ENCODE measurements at places on chromosomes 7 and 10.

DNA sequence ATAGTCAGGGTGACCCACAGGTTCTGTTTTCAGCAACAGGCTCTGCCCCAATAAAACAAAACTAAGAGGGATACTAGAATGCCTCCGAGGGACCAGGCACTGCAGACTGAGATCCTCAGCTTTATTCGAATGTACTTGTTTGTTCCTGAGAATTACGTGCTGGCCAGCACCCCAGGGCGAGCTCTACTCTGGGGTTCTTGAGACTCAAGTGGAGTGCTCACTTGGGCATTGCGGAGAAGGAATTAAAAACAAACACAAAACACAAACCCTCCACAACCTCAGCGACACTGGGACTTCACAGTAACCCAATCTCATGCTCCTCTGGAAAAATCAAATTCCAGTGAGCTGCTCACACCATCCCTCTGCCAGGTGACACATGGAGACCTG is 250.7 kb downstream of the TNS3 start:
- no peak for DNase-seq

DNA sequence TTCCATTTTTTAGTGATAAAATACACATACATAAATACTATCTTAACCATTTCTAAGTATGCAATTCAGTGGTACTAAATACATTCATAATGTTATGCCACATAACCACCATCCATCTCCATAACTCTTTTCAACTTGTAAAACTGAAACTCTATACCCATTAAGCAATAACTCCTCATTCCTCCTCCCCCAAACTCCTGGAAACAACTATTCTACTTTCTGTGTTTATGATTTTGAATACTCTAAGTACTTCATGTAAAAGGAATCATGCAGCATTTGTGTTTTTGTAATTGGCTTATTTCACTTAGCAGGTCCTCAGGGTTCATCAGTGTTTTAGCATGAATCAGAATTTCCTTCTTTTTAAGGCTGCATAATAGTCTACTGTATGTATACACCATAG is 131.8 kb downstream of the TES start:
- no peak for DNase-seq

DNA sequence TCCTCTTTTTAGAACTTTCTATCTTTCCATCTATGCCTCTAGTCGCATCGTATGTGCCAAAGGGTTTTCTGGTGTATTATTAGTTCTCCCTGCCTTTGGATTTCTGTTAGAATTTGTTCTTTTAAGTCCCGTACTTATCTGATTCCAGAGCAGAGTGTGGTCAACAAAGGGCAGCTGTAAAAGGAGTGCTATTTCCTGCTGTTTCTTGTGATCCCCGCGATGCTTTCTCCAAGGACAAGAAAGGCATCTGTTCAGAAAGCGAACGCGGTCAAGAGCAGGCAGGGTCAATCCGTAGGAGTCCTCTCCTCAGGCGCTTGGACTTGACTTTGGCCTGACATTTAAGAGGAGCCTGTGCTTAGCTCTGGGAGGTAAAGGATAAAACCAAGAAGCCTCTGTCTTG is 1152.1 kb upstream of the AUTS2 start:
- no peak for DNase-seq

- DNase-seq = no peak
These were observed 19.7 kb upstream of the NKX6-2 start for GRCh38 chr10:132805599-132805998.

All from stimulated activated CD4-positive, alpha-beta T cell treated with anti-CD3 and anti-CD28 coated beads, TNF-alpha, amount 100 ng/mL, for 1 hour (primary cell).